ENCODE measurements at places on chromosomes 4 and X.
A peak's percentile ranks its signal among the peaks of the same experiment; 100 is the strongest.

GRCh38 chr4:3703677-3704521 is 62.3 kb upstream of the ADRA2C start:
- no peak overlapping the region for H3K27ac ChIP-seq
- no peak overlapping the region for H3K4me3 ChIP-seq
- no peaks in the 10 kb centered on the region for H3K36me3 ChIP-seq
- peaks cover 61% of the 10 kb centered on the region for H3K27me3 ChIP-seq
- H3K4me1 ChIP-seq, result peaks cover 5% of the 10 kb centered on the region
- DNase-seq, result no peak

DNA sequence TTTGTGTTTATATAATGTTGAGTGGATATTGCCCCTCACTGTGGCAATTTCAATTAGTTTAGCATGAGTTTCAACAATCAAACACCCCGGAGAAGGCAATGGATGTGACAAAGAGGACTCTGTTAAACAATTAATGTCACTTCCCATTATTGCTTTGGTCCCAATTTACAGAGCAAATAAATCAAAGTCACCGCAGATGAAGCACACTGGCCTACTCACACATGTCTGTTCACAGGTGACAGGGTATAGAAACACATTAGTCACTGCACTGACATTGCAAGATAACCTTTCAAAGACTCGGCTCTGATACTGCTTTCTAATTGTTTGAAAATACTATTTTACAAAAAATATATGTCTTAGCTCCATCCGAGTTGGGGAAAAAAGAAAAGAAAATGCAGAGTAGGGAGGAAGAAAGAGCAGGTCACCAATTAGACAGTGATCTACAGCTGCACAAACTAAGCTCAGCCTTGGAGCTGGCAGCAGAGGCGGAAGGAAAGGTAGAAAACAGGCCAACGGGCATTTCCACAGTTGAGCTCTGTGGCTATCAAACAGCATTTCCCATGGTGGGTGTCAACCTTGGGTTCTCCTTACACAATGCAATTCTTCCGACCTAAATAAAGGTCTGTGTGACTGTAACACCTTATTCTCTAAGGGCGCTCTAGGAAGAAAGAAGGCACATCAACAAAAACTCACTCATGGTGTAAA is 53.9 kb downstream of the PPARGC1A start:
- no peaks in the 10 kb centered on the region for H3K36me3 ChIP-seq
- H3K4me3 ChIP-seq, result no peak overlapping the region
- no peak for DNase-seq
- no peaks in the 10 kb centered on the region for H3K27me3 ChIP-seq
- H3K4me1 ChIP-seq, result no peaks in the 10 kb centered on the region

DNA sequence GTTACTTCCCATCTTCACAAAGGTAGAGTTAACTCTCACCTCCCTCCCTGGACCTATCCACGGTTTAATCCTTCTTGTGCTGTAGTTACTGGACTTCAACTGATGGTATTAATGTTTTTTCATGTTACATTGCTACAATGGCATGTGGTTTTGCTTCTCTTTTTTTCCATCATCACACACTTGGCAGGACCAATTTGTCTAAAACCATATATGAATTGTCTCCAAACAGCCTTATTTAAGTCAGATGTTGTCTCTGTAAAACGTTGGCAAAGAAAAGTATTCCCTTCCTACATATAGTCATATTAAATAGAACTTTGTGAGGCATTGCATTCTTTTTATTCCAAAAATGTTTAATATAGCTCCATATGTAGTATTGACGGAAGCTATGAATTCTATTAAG is 15.5 kb downstream of the PRRG1 start:
- H3K27ac ChIP-seq, result no peak overlapping the region
- no peaks in the 10 kb centered on the region for H3K27me3 ChIP-seq
- H3K4me3 ChIP-seq, result no peak overlapping the region
- peaks cover 3% of the 10 kb centered on the region for H3K4me1 ChIP-seq
- H3K36me3 ChIP-seq, result no peaks in the 10 kb centered on the region

DNA sequence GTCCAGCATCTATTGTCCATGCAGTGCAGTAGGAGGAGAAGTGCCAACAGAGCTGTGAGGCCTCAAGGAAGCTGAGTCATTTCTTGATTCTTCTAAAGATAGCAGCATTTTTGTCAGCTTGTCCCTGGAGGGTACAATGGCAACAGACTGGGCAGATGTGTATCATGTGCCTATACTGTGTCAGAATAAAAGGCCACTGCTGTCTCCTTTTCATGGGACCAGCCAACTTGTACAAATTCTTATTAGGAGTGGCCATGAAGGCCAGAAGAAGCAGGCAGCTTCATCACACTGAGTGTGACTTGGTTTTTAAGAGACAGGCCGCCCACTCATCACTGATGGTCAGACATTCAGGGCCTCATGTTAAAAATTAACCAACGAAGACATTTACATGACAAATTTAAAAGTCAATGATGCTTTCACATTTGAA is 185.0 kb upstream of the FAM241A start:
- no peaks in the 10 kb centered on the region for H3K4me1 ChIP-seq
- H3K27me3 ChIP-seq, result no peaks in the 10 kb centered on the region
- H3K36me3 ChIP-seq, result no peaks in the 10 kb centered on the region
- no peak for DNase-seq
- no peak overlapping the region for H3K27ac ChIP-seq

GRCh38 chr4:114519368-114519767 is 79.2 kb upstream of the UGT8 start:
- no peak overlapping the region for H3K27ac ChIP-seq
- no peaks in the 10 kb centered on the region for H3K27me3 ChIP-seq
- no peaks in the 10 kb centered on the region for H3K4me1 ChIP-seq
- H3K36me3 ChIP-seq, result no peaks in the 10 kb centered on the region
- H3K4me3 ChIP-seq, result no peak overlapping the region

DNA sequence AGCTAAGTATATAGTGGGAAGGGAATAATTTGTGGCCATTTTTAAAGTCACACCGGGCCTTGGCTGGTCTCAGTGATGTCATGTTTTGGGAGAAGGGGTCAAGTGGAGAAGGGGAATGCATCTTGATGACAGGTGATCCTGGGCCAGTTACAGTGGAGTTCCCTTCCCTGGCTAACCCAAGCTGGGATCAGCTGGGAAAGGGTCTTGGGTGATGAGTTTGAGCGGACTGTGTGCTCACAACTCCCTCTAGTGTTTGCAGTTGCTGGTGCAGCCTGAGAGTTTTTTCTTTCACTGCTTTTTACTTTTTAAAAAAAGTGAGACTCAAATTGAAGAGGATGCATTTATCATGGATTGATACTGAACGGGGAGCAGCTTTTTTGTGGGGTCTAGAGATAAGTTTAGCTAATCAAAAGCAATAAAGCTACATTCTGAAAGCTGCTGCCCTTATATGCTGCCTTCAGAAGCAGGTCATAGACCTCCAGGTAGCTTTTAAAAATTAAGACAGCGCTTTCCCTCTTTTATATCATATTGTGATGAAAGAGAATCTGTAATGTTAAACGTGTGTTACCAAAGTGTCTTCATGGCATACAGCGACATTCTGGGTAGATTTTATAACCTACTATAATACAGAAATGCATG is 164.7 kb downstream of the DCLK2 start:
- no peak for DNase-seq
- H3K36me3 ChIP-seq, result peaks cover 24% of the 10 kb centered on the region
- H3K27ac ChIP-seq, result no peak overlapping the region
- no peaks in the 10 kb centered on the region for H3K27me3 ChIP-seq

- H3K27ac ChIP-seq, result no peak overlapping the region
- H3K4me1 ChIP-seq, result no peaks in the 10 kb centered on the region
- H3K36me3 ChIP-seq, result no peaks in the 10 kb centered on the region
- H3K27me3 ChIP-seq, result no peaks in the 10 kb centered on the region
Observed at GRCh38 chr4:184500748-184501589, 26.6 kb upstream of the IRF2 start.

GRCh38 chrX:20857746-20858145 is 516.5 kb upstream of the CNKSR2 start:
- H3K27me3 ChIP-seq, result no peaks in the 10 kb centered on the region
- H3K27ac ChIP-seq, result no peak overlapping the region
- H3K4me3 ChIP-seq, result no peak overlapping the region
- no peak for DNase-seq
- H3K36me3 ChIP-seq, result no peaks in the 10 kb centered on the region
- no peaks in the 10 kb centered on the region for H3K4me1 ChIP-seq

DNA sequence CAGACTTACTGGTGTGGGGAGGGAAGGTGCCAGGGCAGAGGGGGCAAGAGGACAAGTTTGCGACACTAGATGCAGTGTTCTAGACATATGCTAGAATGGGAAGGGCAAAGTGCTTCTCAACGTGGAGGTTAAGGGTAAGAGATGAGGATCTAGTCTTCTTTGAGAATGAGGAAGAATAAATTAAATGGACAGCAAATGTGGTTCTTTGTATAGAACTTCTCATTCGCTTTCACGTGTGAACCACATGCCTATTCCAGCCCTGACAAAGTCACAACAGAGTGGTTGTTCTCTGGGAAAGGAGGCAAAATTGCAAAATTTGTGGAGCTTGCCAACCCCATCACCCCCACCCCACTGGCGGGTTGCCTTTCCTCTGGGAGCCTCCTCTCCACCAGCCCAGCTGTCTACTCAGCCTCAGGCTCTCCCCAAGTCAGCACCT is 1.5 kb upstream of the ANXA5 start:
- peak; percentile 47 for DNase-seq
- H3K4me1 ChIP-seq, result peaks cover 11% of the 10 kb centered on the region
- H3K27ac ChIP-seq, result no peak overlapping the region

DNA sequence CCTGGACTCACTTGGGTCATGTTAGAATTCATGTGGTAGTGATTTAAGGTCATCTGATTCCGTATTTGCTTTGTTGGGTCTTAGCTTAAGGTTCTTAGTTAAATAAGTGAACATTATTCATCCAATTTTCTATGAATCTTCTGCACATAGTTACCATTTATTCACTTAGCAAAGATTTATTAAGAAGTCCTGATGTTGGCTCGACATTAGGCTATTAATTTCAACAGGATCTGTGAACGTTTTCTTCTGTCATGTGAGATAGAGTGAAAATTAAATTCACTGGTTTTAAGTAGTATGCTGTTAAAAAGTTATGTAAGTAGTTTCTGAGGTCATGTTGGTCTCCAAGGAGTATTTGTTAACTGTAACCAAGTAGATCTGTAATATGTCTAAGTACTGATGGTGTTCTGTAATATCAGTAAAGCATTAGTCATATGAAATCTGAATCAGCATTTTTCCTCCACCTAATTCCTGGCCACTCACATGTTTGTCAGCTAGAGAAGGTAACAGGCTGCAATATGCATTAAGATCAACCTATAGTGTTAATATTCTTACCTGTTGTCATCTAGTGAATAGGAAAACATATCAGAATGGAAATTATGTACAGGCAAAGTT is 155.6 kb downstream of the PCDH7 start:
- H3K4me3 ChIP-seq, result no peak overlapping the region
- H3K36me3 ChIP-seq, result no peaks in the 10 kb centered on the region
- no peak overlapping the region for H3K27ac ChIP-seq
- H3K27me3 ChIP-seq, result no peaks in the 10 kb centered on the region

- no peak overlapping the region for H3K4me3 ChIP-seq
- DNase-seq, result no peak
- H3K27ac ChIP-seq, result no peak overlapping the region
- no peaks in the 10 kb centered on the region for H3K36me3 ChIP-seq
- H3K4me1 ChIP-seq, result no peaks in the 10 kb centered on the region
- H3K27me3 ChIP-seq, result no peaks in the 10 kb centered on the region
Observed at GRCh38 chr4:103934178-103934789, 214.5 kb upstream of the TACR3 start.

GRCh38 chr4:147543034-147543433 is 62.1 kb downstream of the EDNRA start:
- H3K4me1 ChIP-seq, result no peaks in the 10 kb centered on the region
- H3K36me3 ChIP-seq, result peaks cover 54% of the 10 kb centered on the region
- H3K27ac ChIP-seq, result no peak overlapping the region
- no peak overlapping the region for H3K4me3 ChIP-seq

- no peaks in the 10 kb centered on the region for H3K36me3 ChIP-seq
- peak; percentile 55 for DNase-seq
- H3K27ac ChIP-seq, result peak overlapping the region; percentile 91
Observed at GRCh38 chr4:98260047-98260578, 1.1 kb upstream of the RAP1GDS1 start.

- DNase-seq, result peak; percentile 32
- H3K4me1 ChIP-seq, result no peaks in the 10 kb centered on the region
- H3K27me3 ChIP-seq, result peaks cover 8% of the 10 kb centered on the region
- no peak overlapping the region for H3K27ac ChIP-seq
Observed at GRCh38 chrX:24081661-24082154, 27.0 kb downstream of the EIF2S3 start.

DNA sequence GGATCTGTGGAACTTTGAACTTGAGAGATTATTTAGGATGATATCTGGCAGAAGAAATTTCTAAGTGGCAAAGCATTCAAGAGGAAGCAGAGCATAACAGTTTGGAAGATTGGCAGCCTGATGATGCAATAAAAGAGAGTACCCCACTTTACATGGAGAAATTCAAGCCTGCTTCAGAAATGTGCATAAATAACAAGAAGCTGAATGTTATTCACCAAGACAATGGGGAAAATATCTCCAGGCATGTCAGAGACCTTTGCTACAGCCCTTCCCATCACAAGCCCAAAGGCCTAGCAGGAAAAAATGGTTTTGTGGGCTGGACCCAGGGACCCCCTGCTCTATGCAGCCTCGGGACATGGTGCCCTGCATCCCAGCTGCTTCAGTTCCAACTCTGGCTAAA is 420.8 kb downstream of the DTHD1 start:
- no peak for DNase-seq
- no peak overlapping the region for H3K27ac ChIP-seq
- no peaks in the 10 kb centered on the region for H3K36me3 ChIP-seq

DNA sequence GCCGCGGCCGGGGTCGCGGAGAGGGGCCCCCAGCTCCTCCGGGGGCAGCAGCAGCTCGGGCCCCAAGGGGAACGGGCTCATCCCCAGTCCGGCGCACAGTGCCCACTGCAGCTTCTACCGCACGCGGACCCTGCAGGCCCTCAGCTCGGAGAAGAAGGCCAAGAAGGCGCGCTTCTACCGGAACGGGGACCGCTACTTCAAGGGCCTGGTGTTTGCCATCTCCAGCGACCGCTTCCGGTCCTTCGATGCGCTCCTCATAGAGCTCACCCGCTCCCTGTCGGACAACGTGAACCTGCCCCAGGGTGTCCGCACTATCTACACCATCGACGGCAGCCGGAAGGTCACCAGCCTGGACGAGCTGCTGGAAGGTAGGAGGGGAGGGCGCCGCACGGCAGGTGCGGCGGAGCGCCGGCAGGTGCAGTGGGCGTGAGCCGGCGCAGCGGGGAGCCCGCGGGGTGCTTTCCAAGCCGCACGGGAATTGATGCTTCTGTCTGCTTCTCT is 886 bp downstream of the DCLK2 start:
- peak overlapping the region; percentile 84 for H3K27ac ChIP-seq
- H3K4me3 ChIP-seq, result peak overlapping the region; percentile 77
- H3K36me3 ChIP-seq, result no peaks in the 10 kb centered on the region
- H3K27me3 ChIP-seq, result no peaks in the 10 kb centered on the region
- peak; percentile 67 for DNase-seq

DNA sequence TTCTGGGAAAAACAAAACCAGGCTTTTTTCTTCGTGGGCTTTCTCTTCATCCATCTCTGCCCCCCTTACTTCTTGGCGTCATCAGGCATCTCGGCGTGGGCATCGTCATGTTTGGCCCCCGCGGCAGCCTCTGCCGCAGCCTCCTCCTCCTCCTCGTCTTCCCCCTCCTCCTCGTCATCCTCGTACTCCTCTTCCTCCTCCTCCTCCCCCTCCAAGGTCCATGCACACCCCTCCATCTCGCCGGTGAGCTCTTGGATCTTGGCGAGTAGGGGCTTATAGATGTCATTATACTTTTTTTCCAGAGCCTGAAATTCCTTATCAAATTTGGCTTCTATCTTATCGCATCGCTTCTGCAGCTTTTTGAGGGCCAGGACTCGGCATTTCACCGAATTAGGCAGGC is 488 bp downstream of the NAP1L5 start:
- no peaks in the 10 kb centered on the region for H3K27me3 ChIP-seq
- peak; percentile 17 for DNase-seq
- H3K4me3 ChIP-seq, result peak overlapping the region; percentile 72
- peaks cover 45% of the 10 kb centered on the region for H3K36me3 ChIP-seq

Data from heart left ventricle (tissue), 16 donors.